Calu3 (cell line): ENCODE measurements at places on chromosomes 4 and X. TPM values are rescaled to one million over a fixed set of nuclear protein-coding genes. Genes with fewer than 3 reads are reported as not detected.

TLR2 gene
- total RNA-seq: 7.0 and 10.8 TPM in 2 replicates

TREX2 gene
- total RNA-seq: 2.0 and 2.2 TPM in 2 replicates

ENPP6 gene
- total RNA-seq: not detected in 2 replicates

SLC10A4 gene
- 0.59 and 0.61 TPM in 2 replicates for total RNA-seq

RHOXF2B gene
- not detected in 2 replicates for total RNA-seq

IL15 gene
- total RNA-seq: 4.4 and 4.6 TPM in 2 replicates

- peak; percentile 28 for DNase-seq
Measured at GRCh38 chrX:68999356-68999755, 165.9 kb downstream of the PJA1 start.

DNA sequence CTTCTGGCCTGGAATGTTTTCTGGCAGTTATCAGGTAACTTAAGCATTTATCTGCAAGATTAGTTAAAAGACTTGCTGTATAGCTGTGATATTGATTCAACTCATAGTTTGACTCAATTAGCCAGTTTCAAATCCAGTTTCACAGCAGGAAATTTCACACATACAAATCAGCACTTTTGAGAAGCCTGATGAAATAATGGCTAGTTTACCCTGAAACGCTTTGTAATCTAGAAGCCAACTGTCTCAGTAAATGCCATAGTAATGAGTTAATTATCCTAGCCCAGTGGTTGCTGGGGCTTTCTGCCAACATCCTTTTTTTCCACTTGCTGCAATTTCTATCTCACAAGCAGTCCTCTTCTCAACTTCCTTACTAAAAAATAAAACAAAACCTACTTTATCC is 53.1 kb downstream of the ARHGEF38 start:
- DNase-seq: no peak

- DNase-seq: no peak
Measured at GRCh38 chr4:34139346-34139745, 2105.0 kb downstream of the ARAP2 start.

- no peak for DNase-seq
Measured at GRCh38 chrX:47817421-47817820, 19.3 kb upstream of the ZNF81 start.

DNA sequence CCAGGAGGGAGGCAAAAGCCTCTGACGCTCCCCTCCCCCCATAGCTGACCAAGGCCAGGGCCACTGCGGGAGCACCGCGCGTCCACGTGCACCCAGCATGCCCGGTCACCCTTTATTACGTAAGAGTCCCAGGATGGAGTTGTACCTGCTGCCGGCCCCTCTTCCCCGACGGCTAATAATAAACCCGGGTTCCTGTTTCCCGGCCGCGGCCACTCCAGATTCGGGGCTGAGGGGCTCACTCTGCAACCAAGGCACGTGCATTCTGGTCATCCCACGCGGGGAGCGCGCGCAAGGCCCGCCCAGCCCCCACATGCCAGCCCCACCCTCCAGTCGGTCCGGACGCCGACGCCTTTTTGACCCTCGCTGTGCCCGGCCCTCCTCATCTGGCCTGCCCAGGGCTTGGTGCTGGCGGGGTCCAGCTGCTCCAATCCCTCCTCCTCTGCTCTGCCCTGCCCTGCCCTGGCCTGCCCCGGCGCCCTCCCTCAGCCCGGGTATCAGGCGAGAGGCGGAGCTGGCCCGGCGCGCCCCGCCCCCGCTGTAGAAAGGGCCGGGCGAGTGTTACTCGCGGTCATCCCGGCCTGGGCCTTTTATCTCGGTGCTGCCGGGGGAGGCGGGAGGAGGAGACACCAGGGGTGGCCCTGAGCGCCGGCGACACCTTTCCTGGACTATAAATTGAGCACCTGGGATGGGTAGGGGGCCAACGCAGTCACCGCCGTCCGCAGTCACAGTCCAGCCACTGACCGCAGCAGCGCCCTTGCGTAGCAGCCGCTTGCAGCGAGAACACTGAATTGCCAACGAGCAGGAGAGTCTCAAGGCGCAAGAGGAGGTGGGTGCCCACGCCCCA is 2.6 kb downstream of the MID1IP1 start:
- peak; percentile 93 for DNase-seq

GRCh38 chrX:129239371-129239770 is 283.9 kb downstream of the SMARCA1 start:
- DNase-seq: no peak

DNA sequence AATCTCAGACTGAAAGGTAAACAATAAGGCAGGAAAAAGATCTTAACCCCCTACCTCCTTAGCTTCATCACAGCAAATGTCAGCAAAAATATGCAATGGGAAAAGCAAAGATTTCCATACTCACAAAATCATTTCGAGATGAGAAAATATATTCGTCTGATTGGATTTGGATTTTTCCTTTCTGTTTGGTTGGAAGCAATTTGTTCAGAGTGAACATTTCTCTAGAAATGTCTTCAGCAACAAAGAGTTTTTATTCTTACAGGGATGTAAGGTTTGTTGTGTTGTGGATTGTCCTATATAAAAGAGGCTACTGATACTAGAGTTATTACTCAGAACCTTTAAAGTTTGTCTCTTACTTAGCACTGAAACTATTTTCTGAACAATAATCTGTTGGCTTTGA is 23.8 kb downstream of the GRIA2 start:
- DNase-seq: no peak

DNA sequence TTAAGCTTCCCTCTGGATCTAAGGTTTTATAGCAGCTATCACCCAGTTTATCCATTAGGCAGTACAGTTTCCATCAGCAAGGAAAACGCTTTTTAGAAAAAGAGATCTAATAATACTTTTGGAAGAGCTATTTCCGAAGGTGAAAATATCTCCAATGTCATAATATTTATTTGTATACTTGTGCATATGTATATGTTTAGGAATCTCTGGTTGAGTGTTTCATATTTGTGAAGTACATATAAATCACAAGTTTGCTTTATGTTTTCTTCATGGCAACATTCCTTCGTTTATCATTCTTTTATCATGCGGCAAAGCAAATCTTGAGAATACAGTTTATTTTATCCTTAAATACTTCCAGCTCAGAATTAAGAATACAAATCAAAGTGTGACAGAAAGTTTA is 6.2 kb upstream of the PCDH18 start:
- no peak for DNase-seq

- peak; percentile 55 for DNase-seq
Measured at GRCh38 chrX:80285131-80285773, 135.0 kb upstream of the TENT5D start.

GRCh38 chr4:25346913-25347312 is 30.1 kb upstream of the ANAPC4 start:
- DNase-seq: no peak

DNA sequence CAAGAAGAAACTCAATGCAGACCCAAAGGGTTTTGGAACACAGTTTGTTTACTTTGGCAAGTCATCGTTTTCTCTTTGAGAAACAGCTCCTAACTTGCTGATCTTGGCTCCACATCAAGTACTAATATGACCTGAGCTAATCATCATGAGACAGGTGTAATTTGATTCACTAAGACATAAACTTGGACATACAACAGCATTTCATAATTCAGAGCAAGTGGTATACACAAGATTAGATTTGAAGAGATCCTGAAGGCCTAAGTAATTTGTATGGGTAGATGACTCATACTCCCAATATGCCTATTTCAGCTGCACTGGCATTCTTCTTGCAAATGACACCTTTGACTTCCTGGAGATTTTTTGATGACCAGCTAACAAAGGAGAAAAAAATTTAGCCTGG is 1521.7 kb downstream of the RPA4 start:
- no peak for DNase-seq

DNA sequence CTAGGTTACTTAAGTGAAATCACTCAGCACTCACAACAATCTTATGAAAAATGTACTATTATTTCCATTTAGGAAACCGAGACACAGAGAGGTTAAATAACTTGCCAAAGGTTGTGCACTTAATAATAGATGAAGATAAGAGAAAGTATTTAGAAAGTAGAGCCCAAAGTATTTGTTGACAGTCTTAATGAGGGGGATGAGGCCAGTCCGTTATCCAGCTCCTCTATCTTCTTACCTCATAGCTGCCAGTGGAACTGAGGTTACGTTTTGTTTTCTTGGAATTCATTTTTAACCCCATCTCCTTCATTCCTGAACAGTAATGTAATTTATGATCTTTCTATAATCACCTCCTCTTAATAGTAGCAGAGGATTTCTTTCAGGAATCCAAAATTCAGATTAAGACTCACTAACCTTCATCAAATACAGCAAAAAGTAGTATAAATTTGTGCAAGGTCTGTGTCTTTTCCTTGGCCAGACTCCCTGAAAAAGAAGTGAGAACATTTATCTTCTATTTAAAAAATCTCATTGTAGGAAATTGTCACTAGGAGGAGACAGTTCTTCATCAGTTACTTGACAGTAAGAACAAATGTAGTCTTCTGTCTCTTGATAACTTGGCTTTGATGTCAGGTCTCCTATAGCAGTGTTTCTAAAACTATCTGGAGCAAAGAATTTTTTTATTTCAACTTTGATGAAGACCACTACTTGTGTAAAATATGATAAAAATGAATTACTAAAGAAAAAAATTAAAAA is 35.5 kb downstream of the F8 start:
- DNase-seq: no peak
